ENCODE measurements at places on chromosomes 4 and X.

- no peak for DNase-seq
These were observed 41.2 kb downstream of the ATP10D start for GRCh38 chr4:47526281-47526680.

- DNase-seq, result no peak
These were observed 657.3 kb downstream of the PCDH19 start for GRCh38 chrX:99752776-99753175.

DNA sequence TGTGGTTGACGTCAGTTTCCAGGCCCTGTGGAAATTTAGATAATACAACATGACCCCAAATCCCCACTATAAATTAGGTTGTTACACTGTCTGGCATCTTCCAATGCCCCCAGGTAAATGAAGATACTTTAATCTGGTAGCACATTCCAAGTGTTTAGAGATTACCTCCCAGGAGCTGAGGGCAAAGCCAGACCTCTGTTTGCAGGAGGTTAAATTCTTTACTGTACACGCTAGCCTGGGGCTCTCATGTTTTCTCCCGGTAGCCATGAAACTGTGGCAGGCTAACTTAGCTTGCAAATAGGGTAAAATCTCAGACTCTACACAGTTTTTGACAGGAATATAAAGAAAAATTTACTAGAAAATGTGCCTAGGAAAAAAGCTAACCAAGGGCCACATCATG lies 450.0 kb downstream of the PDGFC start:
- DNase-seq, result no peak

DNA sequence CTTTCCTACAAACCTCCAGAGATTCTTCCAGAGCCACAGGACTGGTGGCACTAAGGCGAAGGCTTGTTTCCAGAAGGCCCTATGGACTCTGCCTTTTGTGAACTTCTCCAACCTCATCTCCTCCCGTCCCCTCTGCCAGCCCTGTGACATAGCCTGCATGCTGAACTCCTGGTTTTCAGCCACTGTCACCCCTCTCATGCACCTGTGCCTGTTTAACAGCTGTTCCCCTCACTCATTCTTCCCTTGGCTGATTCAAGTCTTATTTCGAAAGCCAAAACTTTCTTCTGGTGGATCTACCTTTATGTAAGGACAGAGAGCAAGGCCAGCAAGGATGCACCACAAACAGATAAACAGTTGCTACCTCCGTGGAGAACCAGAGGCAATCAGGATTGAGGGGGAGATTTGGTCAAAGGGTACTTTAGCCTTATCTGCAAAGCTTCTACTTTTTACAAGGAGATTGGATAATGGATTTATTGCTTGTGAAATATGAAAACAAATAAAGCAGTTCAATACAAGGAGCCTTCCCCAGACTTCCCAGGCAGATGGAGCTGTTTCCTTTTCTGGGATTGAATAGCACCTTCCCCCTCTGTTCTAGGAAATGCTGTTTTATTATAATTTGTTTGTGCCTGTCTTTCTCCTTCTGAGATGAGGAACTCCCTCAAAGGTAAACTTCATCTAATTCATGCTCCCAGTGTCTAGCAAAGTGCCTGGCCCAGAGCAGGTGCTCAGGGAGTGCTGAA lies 5.7 kb downstream of the CITED1 start:
- DNase-seq, result no peak

- no peak for DNase-seq
These were observed 33.2 kb upstream of the MSANTD1 start for GRCh38 chr4:3215733-3216132.

DNA sequence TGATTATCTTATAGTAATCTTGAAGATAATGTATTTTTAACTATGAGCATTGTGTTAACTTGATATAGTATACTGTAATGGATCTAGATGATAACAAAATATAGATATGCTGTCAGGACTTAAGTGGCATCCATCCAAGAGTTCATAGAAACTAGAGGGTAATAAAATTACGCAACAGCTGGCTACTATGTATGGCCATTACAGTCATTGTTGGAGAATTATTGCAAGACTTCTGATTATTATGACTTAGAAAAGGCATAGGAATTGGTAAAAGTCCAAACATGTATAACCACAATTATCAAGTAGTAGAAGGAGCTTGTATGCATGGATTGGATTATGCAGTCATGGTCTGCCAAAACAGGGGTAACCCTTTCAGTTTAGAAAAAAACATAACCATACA lies 9.5 kb downstream of the OGT start:
- no peak for DNase-seq

DNA sequence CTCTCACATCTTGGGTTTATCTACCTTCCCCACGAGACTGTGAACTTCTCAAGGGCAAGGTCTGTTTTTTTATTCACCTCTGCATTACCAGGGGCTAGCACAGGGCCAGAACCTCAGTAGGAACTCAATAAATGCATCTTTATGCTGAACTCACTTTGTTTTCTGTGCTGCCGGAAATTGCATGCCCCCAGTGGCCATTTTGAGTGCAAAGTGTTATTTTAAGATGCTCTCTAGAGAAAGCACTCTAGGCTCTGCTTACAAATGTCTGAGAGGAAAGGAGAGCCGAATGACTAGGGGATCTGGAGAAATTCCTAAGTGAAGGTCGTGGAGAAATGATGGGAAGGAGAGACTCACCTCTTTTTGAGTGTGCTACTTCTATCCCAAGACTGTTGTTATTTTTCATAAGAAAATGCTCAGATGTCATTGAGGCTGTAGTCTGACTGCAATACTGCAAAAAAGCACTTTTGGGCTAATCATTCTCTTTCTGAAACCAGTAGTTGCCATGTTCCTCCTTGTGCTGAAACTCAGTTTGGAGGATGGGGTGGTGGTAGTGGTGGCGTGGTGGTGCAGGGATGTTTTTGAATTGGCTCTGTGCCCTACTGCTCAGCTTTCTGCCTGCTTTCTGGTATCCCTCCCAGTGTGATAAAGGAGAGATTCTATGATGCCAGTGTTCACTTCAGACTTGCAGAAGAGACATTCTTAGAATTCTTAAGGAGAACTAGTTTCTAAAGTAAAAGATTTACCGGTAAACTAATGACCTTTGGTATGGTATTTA lies 41.3 kb downstream of the DOCK11 start:
- peak; percentile 62 for DNase-seq

DNA sequence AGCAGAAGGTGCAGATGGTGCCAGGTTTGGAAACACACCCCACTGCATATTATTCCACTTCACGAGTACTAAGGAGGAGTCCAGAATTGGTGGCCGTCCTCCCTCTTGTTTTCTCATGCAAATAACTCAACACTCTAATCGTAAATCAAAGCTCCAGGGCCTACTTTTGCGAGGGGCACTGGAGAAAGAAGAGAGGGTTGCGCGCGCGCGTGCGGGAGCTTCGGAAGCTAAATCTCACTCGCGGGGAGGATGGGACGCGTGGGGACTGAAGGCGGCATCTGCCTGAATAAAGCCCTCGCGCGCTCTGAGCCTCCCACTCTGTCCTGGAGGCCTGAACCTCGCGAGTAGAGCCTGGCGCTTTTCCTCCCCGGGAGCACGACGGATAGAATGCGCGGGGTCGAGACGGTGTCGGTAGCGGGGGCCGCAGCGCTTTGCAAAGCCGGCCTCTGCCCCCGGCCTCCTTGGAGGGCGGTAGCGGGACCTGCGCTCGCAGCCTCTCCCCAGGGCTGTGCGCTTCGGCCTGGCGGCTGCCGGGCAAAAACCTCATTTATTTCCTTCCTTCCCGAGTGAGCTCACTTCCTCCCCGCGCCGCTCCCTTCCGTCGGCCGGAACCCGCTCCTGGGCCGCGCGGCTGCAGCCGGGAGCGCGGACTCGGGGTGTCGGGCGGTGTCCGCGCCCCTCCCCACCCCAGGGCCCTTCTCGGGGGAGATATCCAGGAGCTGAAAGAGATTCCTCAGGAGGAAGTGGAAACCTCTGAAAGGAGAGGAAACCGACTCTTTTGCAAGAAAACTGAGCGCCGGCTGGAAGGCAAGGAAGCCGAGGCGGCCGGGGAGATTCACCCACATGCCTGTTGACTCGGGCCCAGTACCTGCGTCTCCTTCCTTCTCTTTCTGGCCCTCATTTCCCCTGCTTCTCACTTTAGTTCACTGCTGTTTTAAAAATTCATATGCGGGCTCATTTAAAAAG lies 20.7 kb downstream of the HAND2 start:
- DNase-seq, result peak; percentile 53

DNA sequence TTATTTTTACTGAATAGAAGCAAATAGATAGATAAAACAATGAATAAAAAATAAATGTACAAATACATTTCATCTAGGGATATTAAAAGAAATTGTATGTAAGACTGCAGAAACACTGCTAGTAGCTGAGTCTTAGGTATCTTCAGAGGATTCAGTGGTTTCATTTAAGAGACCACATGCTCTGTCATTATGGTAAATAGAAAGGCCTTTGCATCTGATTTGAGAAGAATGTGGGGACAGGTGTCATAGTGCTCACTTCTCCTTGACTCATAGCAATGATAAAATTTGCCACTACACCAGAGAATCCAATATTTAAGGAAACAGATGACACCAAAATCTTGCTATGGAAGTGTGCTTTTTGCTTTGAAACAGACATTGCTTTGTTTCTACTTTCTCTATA lies 59.8 kb upstream of the PPP1R2C start:
- DNase-seq, result no peak

GRCh38 chr4:158715802-158716201 lies 7.4 kb downstream of the PPID start:
- no peak for DNase-seq

DNA sequence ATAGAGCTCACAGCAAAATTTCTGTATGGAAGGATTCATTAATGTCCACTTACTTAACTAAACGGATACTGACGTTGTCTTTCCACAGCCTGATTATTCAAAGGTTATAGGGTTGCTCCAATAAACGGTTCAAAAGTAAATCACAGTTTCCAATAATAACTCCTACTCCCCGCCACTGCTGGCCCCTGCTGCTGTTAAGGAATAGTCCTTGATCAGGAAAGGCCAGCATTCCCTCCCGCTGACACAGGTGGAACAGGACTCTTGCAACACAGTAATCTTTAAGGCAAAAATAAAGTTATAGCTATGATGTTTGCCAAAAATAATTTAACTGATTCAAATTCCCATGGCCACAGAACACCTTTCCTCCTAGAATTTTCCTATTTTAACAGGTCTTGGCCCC lies 53.9 kb downstream of the FAT1 start:
- DNase-seq, result no peak

DNA sequence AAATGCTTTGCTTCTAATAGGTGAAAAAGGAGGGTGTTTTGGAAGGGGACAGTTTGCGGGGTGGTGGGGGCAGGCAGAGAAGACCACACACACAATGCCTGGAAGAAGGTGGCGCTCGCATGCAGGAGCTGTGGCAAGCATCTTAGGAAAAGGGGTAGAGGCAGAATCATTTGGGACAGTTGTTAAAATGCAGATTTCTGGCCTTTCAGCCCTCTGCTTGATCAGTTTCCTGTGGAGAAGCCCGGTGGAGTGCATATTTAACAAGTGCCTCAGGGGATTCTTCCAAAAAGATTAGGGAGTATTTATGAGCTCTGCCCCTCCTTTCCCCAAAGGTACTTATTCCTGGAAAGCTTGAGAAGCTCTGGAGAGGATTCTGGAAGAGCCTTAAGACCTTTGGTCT lies 4.8 kb downstream of the NOCT start:
- no peak for DNase-seq

GRCh38 chrX:42739258-42739657 lies 38.7 kb downstream of the PPP1R2C start:
- no peak for DNase-seq

- DNase-seq, result no peak
These were observed 105.5 kb downstream of the SHROOM3 start for GRCh38 chr4:76540486-76540885.

DNA sequence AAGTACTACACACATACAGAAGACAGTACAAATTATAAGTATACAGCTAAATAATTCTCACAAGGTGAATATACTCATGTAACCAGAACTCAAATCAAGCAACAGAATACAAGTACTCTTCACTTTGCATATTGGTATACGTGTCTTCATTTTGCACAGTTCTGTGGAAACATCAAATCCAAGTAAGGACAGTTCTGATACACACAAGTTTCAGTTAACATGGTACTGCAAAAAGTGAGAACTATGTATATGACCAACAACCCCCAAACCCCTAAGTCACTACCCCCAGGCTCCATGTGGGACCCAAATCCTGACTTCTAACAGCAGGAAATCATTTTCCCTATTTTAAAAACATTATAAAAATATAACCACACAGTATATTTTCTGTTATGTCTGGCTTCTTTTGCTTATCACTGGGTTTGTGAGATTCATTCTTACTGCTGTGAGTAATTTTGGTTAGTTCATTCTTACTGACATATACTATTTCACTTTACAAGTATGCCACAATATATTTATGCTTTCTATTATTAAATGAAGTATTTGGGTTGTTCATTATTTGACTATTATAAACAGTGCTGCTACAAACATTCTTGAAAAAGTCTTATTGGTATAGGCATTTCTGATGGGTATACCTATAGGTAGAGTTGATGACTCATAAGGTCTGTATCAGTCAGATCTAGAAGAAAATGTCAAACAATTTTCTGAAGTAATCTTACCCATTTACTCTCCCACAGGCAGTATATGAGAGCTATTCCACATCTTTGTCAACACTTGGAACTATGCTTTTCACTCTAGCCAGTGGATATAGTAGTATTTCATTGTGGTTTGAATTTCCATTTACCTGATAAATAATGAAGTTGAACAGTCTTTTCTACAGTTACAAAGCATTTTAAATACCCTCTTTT lies 47.0 kb downstream of the SCLT1 start:
- DNase-seq, result peak; percentile 36

DNA sequence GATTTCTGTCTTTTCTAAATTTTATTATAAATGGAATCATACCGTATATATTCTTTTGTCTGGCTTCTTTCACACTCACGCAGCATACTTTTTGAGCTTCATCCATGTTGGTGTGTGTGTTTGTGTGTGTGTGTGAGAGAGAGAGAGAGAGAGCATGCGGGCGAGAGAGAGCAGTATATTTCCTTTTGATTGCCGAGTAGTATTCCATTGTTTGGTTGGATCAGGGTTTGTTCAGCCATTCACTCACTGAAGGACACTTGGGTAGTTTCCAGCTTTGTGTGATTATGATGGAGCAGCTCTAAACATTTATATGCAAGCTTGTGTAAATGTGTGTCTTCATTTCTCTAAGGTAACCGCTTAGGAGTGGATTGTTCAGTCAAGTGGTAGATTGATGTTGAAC lies 3.1 kb upstream of the L1CAM start:
- no peak for DNase-seq

- no peak for DNase-seq
These were observed 187.0 kb upstream of the PPARGC1A start for GRCh38 chr4:24076811-24077210.

DNA sequence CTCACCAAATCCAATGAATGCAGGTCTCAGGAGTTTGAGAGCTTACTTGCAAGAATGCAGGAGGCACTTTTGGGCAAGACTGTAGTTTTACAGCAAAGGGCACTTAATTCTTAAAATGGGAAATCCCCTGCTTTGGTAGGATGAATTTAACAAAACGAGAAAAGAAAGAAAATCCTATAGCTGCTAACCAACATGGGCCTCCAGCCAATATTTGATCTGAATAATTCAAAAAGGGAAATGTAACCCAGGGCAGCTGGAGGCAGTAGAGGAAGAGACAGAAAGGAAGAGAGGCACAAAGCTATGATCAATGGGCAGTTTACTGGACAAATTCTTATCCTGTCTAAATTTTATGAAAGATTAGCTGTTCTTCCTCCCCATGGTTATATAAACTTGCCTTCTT lies 142.3 kb downstream of the SH3KBP1 start:
- no peak for DNase-seq
